Cerebellar nuclear complex (tissue), 1 donor: ENCODE measurements at places on chromosomes 11 and 22.

DNA sequence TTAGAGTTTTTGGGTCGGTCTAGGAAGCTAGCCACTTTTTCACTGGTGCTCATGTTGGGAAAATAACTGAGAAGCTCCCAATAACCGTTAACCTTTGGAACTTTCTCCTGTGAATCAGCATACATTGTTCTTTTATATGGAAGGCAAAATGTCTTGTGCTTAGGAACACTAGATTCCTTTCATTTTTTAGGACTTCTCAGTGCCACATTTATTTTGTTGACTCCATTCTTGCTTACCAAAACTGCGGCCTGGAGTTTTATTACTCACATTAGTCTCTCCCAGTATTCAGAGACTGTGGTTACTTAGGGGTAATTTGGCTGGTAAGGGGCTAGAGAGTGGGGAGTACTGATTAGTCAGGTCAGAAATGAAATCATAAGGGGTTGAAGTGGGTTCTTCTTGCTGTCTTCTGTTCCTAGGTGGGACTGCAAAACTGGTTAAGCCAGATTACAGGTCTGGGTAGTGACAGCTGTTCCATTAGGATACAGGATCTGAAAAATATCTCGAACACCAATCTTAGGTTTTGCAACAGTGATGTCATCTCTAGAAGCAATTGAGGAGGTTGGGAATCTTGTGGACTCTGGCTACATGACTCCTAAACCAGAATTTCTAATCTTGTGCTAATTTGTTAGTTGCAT, 631.4 kb upstream of the LUZP2 start:
- DNase-seq, result no peak

DNA sequence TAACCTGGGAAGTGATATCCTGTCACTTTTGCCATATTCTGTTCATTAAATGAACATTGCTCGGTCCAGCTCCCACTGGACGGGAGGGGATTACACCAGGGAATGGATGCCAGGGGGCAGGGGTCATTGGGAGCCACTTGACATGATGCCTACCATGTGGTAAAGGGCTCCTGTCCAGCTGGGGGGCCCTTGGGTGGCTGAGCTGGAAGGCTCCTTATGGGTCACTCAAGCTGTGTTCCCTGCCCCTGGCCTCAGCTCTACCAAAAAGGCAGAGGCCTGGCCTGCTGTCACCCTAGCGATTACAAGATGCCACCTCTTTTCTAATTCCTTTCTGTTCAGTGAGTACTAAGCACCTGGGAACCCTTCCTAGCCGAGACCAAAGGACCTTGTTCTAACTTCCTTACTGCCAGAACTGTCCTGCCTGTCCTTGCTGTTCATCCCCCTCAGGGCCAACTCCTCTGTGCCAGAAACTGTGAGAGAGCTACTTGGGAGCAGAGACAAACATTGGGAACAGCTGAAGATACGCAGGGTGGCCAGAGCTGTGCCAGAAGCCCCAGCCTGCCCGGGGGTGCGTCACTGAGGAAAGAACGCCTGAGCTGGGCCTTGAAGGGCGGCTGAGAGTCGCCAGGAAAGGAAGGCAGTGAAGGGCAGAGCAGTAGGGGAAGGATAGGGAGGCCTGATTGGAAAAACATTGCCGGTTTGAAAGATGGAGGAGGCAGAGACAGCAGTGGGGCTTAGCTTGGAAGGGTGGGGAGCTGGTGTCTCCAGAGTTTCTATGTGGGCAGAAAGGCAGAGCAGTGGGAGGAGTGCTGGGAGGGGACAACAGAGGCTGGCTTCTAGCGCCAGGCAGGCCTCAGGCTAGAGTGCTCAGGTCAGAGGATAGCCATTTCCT, 12.7 kb upstream of the UVRAG start:
- no peak for DNase-seq

DNA sequence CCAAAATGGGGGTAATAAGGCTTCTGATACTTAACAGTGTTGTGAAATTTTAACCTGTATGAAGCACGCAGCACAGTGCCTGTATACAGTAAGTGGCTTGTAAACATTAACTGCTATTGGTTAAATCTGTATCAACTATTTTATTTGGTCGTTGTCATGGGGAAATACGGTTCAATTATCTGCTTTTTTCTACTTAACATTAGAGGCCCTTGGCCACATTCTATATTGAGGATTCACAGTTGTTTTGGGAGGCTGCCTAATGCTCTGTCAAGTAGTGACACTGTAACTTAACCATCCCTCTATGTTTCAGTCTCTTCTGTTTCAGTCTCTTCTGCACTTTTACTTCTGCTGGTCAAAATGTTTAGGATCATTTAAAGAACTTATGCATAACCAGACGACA, 95.6 kb downstream of the LDLRAD3 start:
- DNase-seq, result no peak

DNA sequence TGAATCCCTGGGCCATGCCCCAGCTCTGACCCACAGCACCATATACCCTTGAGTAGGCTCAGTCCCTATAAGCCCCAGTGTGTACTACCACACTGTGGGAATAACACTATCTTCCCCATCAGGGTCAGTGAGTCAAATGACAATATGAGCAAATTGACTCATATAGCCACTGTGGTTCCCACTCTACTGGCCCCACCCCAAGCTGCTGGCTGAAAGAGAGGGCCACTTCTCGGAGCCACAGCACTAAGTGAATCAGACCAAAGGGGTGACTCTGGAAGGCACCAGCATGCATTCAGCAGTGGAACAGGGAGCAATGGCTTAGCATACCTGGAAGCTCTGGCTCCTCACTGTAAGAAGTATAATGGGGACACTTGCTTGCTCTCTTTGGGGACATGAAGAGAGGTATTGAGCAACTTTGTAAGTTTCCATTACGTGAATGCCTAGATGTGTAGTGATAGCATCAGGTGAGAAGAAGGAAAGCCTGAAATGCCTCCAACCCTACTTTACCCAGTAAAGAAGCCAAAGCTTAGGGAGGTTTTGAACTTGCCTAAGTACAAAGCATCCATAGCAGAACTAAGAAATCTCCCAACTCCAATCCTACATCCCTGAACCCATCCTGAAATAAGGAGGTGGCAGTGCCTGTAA, 13.5 kb downstream of the CD59 start:
- DNase-seq, result no peak

- DNase-seq, result no peak
Measured at GRCh38 chr11:78056093-78056492, 7.6 kb upstream of the THRSP start.

DNA sequence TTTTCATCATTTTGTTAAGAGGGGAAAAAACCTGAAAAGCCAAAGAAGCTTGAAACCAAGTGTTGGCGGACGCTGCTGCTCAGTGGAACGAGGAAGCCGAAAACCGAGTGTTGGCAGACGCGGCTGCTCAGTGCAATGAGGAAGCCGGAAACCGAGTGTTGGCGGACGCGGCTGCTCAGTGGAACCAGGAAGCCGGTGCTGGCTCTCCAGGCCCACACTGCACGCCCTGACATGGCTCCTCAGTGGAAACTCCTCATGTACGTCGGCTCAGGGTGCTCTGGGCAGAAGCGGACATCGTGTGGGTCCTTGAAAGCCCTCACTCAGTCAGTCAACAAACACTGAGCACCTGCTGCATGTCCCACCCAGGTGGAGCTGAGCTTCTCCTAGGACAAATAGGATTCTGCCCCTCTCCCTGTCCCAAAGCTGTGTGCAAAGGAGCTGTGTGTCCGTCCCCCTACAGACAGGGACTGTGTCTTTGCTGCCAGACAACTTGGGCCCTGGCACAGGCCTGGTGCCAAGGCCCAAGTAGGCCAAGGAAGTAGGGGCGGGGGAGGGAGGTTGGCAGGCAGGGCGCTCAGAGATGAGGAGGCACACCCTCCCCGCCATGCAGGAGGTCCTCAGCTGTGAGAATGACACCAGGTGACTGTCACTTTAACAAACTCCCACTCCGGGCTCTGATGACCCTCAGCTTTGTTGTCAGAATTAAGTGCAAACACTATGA, 37.3 kb downstream of the PHF21B start:
- no peak for DNase-seq

GRCh38 chr11:14414470-14415461, 55.8 kb upstream of the RRAS2 start:
- DNase-seq, result no peak

- DNase-seq, result no peak
Measured at GRCh38 chr11:67558084-67558772, 25.4 kb upstream of the GSTP1 start.

DNA sequence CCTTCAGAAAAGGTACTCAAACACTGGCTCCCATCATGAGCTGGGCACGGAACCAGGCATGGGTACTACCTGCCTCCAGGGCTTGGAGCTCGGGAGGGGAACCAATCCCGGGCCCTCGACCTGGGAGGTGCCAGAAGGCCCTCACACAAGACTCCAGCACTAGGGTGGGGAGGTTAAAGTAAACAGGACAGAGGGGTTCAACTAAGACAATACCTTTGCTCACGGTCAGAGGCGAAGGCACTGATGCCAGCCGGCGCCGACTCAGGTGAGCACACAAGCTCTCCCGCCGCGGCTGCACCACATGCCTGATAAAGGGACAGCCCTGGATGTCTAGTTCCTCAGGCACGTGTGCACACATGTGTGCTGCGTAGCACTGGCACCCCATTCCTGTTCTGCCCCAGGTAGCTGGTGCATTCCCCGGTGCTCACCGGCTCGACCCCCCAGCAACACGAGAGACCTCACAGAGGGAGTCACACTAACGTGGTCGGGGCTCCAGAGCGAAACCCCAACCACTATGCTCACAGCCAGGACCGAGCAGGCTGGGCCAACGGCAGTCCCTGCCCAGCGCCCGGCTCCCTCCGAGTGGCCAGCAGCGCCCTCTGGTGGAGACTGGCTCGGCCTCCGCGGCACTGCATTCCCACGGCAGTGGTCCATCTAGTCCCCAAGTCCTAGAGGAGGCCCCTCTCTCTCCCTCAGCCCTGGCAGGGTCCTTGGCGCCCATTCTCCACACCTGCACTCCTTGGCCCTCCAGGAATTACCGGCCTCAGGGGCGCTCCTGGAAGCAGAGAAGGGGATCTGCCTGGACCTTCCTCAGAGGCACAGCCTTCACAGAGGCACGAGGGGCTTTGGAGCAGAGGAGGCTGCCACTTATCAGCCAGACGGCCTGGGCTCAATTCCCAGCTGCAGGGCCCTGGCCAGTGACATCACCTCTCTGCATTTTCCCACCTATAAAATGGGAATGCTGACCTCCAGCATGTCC, 28.8 kb upstream of the MOB2 start:
- no peak for DNase-seq

GRCh38 chr11:67610302-67610868, 3.6 kb downstream of the NDUFV1 start:
- no peak for DNase-seq

GRCh38 chr11:35179466-35180135, 40.6 kb downstream of the CD44 start:
- no peak for DNase-seq

DNA sequence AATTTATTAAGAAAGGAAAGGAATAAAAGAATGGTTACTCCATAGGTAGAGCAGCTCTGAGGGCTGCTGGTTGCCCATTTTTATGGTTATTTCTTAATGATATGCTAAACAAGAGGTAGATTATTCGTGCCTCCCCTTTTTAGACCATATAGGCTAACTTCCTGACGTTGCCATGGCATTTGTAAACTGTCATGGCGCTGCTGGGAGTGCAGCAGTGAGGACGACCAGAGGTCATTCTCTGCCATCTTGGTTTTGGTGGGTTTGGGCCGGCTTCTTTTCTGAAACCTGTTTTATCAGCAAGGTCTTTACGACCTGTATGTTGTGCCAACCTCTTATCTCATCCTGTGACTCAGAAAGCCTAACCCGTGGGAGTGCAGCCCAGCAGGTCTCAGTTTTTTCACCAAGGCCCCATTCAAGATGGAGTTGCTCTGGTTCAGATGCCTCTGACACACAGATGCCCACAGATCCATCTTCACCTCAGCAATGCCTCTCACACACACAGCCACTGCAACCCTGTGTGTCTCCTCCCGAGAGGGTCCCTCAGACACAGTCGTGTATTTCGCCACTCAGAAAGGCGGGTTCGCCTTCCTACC, 16.4 kb upstream of the JAM3 start:
- no peak for DNase-seq

- no peak for DNase-seq
Measured at GRCh38 chr22:46594947-46595298, 25.3 kb upstream of the GRAMD4 start.

GRCh38 chr11:124075841-124076651, 34.9 kb upstream of the OR10G7 start:
- DNase-seq, result no peak

GRCh38 chr22:19120829-19121630, 1.2 kb downstream of the DGCR2 start:
- no peak for DNase-seq

- DNase-seq, result no peak
Measured at GRCh38 chr11:76781807-76782530, 1.2 kb upstream of the TSKU start.

GRCh38 chr22:30867746-30868662, 100.6 kb downstream of the MORC2 start:
- DNase-seq, result no peak

GRCh38 chr11:68337399-68337835, 25.0 kb downstream of the LRP5 start:
- DNase-seq, result no peak

GRCh38 chr11:821512-822371, 3.0 kb downstream of the PNPLA2 start:
- no peak for DNase-seq

DNA sequence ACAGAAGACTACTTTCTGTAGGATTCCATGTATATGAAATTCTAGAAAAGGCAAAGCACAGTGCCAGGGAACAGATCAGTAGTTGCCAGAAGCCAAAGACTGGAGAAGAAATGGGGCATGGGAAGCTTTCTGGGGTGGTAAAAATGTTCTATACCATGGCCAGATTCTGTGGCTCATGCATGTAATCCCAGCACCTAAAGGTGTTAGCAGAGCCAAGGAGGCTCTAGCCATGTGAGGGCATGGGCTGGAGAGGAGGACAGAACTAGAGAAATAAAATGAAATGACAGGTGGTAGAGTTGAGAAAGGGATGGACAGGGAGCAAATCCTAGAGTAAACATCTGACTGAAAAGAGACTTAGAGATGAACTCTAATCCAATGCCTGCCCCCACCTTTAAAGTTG, 26.9 kb upstream of the HMGXB4 start:
- DNase-seq, result no peak

- DNase-seq, result no peak
Measured at GRCh38 chr11:41499429-41499828, 40.0 kb upstream of the LRRC4C start.

GRCh38 chr22:49369726-49370626, 457.7 kb downstream of the BRD1 start:
- DNase-seq, result no peak

- no peak for DNase-seq
Measured at GRCh38 chr11:72630104-72630852, 43.9 kb downstream of the PDE2A start.

DNA sequence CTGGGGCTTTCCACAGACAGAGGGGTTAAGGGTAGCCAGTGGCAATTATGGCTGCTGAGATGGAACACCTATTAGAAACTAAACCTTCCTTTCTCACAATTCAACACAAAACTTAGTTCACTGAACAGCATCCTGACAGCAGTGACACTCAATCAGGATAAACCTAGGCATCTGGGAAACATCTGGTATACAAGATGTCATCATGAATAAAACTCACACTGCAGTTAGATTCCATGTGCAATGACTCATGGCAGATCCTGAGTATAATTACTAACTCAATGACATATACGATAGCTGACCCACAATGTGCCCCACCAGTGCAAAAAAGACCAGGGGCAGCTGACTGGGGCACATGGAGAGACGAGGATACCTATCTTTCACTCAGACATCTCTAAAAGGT, 17.7 kb downstream of the RBFOX2 start:
- DNase-seq, result no peak

GRCh38 chr11:65491614-65492386, 7.0 kb upstream of the MALAT1 start:
- no peak for DNase-seq
